Lower lobe of right lung (tissue), 2 donors: ENCODE measurements at places on chromosomes 2 and 18. TPM values are rescaled to one million over a fixed set of nuclear protein-coding genes. Genes with fewer than 3 reads are reported as not detected.

DNA sequence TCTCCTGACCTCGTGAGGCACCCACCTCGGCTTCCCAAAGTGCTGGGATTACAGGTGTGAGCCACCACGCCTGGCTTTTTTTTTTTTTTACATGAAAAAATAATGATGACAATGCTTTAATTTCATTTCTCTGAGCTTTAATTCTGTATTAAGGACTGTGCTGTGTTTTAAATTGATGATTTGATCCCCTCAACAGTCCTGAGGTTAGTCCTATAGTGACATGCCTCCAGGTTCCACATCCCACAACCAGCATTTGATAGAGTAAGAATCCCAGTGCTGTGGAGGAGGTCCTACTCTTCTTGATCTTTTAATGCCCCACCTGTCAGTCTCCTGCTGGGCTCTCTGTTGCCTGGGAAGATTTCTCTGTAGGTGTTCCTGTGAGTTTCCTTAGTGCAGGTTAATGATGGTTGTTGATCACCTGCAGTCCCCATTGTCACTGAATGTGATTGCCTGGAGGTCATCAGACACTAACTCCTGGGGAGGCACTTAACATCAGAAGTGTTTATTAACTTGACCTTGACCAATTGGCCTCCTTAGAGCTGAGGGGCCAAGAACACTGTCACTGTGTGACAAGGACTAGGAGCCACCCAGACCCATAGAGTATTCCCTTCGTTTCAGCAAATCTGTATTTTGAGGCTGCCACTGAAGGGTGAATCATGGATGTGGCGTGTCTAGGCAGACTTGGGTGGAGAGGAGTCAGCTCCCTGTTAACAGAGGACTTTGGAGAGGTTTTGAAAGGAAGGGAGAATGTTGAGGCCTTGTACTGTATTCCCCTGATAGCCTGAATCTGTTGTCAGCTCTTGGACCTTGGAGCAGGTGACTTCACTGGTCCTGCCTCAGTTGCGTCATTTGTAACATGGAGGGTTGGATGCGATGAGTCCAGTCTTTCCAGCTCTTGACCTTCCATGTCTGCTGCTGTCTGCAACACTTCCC lies 11.5 kb downstream of the ASAP2 start:
- no peak overlapping the region for H3K27ac ChIP-seq
- DNase-seq, result no peak
- H3K27me3 ChIP-seq, result no peaks in the 10 kb centered on the region
- no peaks in the 10 kb centered on the region for H3K36me3 ChIP-seq

DNA sequence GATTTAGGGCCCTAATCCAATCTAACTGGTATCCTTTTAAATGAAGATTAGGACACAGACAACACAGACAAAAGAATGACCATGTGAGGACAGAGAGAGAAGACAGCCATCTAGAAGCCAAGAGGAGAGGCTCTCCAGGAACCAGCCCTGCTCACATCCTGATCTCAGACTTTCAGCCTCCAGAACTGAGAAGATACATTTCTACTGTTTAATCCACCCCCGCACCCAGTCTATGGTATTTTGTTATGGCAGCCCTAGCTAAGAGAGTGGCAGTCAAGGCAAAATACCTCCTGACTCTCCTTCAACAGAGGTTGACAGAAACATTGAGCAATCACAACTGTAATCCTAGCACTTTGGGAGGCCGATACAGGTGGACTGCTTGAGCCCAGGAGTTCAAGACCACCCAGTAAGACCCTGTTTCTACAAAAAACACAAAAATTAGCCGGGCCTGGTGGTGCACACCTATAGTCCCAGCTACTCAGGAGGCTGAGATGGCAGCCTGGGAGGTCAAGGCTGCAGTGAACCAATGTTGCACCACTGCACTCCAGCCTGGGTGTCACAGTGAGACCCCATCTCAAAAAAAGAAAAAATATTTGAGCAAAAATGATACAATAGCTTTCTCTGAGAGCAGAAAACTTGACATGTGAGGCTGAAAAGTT lies 34.7 kb downstream of the WDR33 start:
- H3K27me3 ChIP-seq, result no peaks in the 10 kb centered on the region
- peaks cover 31% of the 10 kb centered on the region for H3K4me1 ChIP-seq
- H3K4me3 ChIP-seq, result no peak overlapping the region
- H3K36me3 ChIP-seq, result no peaks in the 10 kb centered on the region
- no peak for DNase-seq

GRCh38 chr2:17543131-17543660 lies 2.7 kb downstream of the VSNL1 start:
- H3K4me3 ChIP-seq, result no peak overlapping the region
- H3K27ac ChIP-seq, result no peak overlapping the region
- H3K36me3 ChIP-seq, result no peaks in the 10 kb centered on the region
- peaks cover 54% of the 10 kb centered on the region for H3K27me3 ChIP-seq
- peaks cover 5% of the 10 kb centered on the region for H3K4me1 ChIP-seq

GRCh38 chr2:180871649-180872048 lies 108.8 kb upstream of the UBE2E3 start:
- no peak overlapping the region for H3K4me3 ChIP-seq
- no peak overlapping the region for H3K27ac ChIP-seq
- DNase-seq, result no peak
- H3K27me3 ChIP-seq, result no peaks in the 10 kb centered on the region
- H3K4me1 ChIP-seq, result no peaks in the 10 kb centered on the region

Gene C18orf54
- total RNA-seq, result 3.9 TPM
